Parietal lobe (tissue), 2 donors: ENCODE measurements at places on chromosomes 4 and X. TPM values are rescaled to one million over a fixed set of nuclear protein-coding genes. Genes with fewer than 3 reads are reported as not detected.

ARMCX4 gene
- 32.9 TPM for total RNA-seq

AR gene
- total RNA-seq = 0.94 TPM

FGFBP2 gene
- not detected for total RNA-seq

IL21 gene
- total RNA-seq = not detected

TAPT1 gene
- 72.0 TPM for total RNA-seq
